Renal pelvis (tissue), 12 donors: ENCODE measurements at places on chromosomes 2 and 18.

DNA sequence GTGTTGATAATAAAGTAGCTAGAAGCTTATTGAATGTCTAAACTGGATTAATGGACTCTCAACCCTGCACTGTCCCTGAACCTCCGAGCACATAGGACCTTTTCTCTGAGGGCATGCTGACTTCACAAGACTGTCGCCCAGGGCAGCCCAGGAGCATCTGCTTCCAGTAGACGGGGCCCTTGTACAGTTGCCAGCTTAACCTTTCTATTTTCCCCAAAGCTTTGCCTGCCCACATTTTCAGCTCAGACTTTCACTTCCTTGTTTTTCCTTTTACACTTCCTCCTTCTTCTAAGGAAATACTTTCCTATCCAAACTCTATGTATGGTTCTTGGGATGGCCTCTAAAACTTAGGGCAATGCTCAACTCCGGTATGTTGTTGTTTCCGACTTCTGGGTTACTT lies 1.3 kb downstream of the VWA3B start:
- DNase-seq, result no peak

GRCh38 chr2:10300328-10300920 lies 2.3 kb upstream of the HPCAL1 start:
- no peak for DNase-seq

DNA sequence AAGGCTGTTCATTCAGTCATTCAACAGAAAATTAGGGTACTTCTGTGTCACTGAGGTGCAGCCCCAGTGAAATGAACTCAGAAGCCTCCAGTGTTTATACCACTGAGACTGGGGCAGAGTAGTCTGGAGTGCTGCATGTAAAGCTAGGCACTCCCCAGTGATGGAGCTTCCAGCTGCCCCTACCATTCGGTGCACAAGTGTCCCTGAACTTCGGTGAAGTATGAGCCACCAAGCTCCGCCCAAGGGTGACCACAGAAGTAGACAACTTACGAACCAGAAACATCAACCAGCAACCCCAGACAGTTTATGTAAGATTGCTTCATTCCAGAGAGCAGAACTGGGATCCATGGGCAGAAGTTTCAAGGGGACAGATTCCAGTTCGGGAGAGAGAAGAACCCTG lies 70.6 kb upstream of the FOSL2 start:
- no peak for DNase-seq

- DNase-seq, result no peak
Observed at GRCh38 chr18:3015204-3015592, 2.3 kb upstream of the LPIN2 start.

DNA sequence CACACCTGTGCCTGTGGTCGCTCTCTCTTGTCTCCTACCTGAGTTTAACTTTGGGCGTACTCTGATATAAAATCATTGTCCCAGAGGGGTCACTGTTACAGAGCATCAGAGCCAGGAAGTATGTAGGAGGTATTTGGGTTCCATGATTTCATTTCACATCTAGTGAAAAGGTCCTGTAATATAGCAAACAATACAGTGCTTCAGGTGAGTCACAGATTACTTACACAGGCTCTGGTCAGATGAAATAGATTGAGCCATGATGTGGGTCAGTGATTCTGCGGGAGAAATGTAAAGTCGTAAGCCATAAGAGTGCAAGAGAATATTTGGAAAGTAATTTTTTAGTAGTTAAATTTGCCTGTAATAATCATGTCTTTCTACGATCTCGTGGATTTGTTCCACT lies 70.2 kb downstream of the SOCS6 start:
- DNase-seq, result no peak

- DNase-seq, result no peak
Observed at GRCh38 chr2:56812432-56812831, 628.6 kb downstream of the CCDC85A start.
